ENCODE measurements at places on chromosomes 2 and 18. TPM values are rescaled to one million over a fixed set of nuclear protein-coding genes. Genes with fewer than 3 reads are reported as not detected.

The ANO7 gene
- total RNA-seq: 0.23 TPM

The FER1L5 gene
- 0.34 TPM for total RNA-seq

The MZT2A gene
- 332 TPM for total RNA-seq

The DNAJC5G gene
- not detected for total RNA-seq

The TEX44 gene
- total RNA-seq: not detected

The RAB6C gene
- not detected for total RNA-seq

The DUSP19 gene
- total RNA-seq: 1.1 TPM

The TEKT4 gene
- total RNA-seq: not detected

The RAPGEF4 gene
- total RNA-seq: 1.8 TPM

The ZAP70 gene
- not detected for total RNA-seq

The REG3G gene
- not detected for total RNA-seq
